ENCODE measurements at places on chromosomes 7 and 10.

DNA sequence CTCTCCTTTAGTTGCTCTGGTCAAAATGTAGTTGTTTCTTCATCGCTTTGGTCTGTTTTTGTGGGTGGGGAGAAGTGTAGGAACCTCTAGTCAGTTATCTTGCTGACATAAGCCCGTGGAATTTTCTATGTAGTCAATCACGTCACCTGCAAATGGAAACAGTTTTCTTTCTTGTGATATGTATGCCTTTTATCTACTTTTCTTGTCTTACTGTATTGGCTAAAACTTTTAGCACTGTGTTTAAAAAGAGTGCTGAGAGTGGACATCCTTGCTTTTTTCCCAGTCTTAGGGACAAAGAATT is 42.3 kb downstream of the AKR1E2 start:
- DNase-seq: no peak

- DNase-seq: no peak
Measured at GRCh38 chr10:72661431-72661830, 30.5 kb upstream of the MCU start.

DNA sequence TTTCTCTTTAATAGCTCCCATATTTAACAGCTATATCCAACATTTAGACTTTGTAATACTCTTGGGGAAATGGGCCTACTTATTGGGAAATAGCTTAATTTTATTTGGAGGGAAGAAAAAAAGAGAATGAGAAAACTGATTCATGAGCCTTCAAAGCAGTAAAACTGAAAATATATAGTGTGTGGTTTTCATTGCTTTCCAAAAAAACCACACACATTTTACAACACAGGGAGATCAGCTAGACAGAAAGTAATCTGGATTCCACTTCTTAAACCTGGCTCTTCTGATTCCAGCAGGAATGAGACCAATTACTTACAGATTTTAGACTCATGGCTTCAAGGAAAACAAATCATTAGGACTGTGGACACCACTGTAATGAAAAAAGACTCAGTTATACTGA is 48.7 kb downstream of the CH25H start:
- no peak for DNase-seq

DNA sequence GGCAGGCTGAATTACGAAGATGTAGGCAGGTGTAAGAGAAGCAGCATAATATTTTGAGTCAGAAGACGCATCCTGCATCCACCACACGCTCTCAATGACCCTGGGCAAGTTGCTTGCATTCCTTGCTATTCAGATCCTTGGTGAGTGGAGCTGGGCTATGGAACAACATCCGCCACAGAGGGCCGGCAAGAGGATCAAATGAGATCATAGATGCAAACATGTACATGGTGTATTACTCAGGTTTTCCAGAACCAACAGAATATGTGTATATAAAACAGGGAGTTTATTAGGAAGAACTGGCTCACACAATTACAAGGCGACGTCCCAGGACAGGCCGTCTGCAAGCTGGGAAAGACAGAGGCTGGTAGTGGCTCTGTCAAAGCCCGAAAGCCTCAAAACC is 51.5 kb downstream of the ADAM12 start:
- DNase-seq: no peak

Measured in activated naive CD4-positive, alpha-beta T cell (primary cell).